ENCODE measurements at places on chromosomes 2 and 18. TPM values are rescaled to one million over a fixed set of nuclear protein-coding genes. Genes with fewer than 3 reads are reported as not detected.
A peak's percentile ranks its signal among the peaks of the same experiment; 100 is the strongest.

- H3K27ac ChIP-seq = no peak overlapping the region
- DNase-seq = no peak
- H3K27me3 ChIP-seq = no peaks in the 10 kb centered on the region
Observed at GRCh38 chr2:64485331-64485730, 31.4 kb downstream of the LGALSL start.

GRCh38 chr2:70089220-70089982, 2.1 kb downstream of the PCBP1 start:
- no peaks in the 10 kb centered on the region for H3K27me3 ChIP-seq
- peak overlapping the region; percentile 100 for H3K27ac ChIP-seq
- H3K36me3 ChIP-seq = no peaks in the 10 kb centered on the region
- peak; percentile 44 for DNase-seq
- H3K4me1 ChIP-seq = peaks cover 21% of the 10 kb centered on the region
- H3K4me3 ChIP-seq = peak overlapping the region; percentile 96

- no peaks in the 10 kb centered on the region for H3K4me1 ChIP-seq
- H3K27me3 ChIP-seq = no peaks in the 10 kb centered on the region
- no peak overlapping the region for H3K27ac ChIP-seq
- peak overlapping the region; percentile 58 for H3K4me3 ChIP-seq
Observed at GRCh38 chr2:636641-637405, 40.4 kb downstream of the TMEM18 start.

DNA sequence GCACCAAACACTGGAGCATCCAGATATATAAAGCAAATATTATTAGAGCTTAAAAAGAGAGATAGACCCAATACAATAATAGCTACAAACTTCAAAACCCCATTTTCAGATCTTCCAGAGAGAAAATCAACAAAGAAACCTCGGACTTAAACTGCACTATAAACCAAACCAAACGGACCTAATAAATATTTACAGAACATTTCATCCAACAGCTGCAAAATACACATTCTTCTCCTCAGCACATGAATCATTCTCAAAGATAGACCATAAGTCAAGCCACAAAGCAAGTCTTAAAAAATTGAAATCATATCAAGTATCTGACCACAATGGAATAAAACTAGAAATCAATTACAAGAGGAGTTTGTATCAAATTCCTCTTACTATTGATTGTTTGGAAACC, 140.2 kb upstream of the OTOS start:
- H3K27me3 ChIP-seq = no peaks in the 10 kb centered on the region
- no peak overlapping the region for H3K4me3 ChIP-seq
- H3K36me3 ChIP-seq = no peaks in the 10 kb centered on the region
- H3K4me1 ChIP-seq = peaks cover 10% of the 10 kb centered on the region
- DNase-seq = no peak
- H3K27ac ChIP-seq = no peak overlapping the region

- no peak overlapping the region for H3K4me3 ChIP-seq
- peaks cover 27% of the 10 kb centered on the region for H3K4me1 ChIP-seq
- no peaks in the 10 kb centered on the region for H3K36me3 ChIP-seq
- no peak for DNase-seq
- no peak overlapping the region for H3K27ac ChIP-seq
Observed at GRCh38 chr18:7919565-7919964, 352.4 kb downstream of the PTPRM start.

GRCh38 chr2:121501554-121501953, 29.1 kb upstream of the RNU4ATAC start:
- no peaks in the 10 kb centered on the region for H3K36me3 ChIP-seq
- no peaks in the 10 kb centered on the region for H3K27me3 ChIP-seq
- no peak overlapping the region for H3K4me3 ChIP-seq
- H3K27ac ChIP-seq = peak overlapping the region; percentile 63
- DNase-seq = no peak
- H3K4me1 ChIP-seq = peaks cover 63% of the 10 kb centered on the region

- no peaks in the 10 kb centered on the region for H3K36me3 ChIP-seq
- DNase-seq = no peak
- H3K4me1 ChIP-seq = no peaks in the 10 kb centered on the region
- H3K27me3 ChIP-seq = peaks cover 2% of the 10 kb centered on the region
- H3K27ac ChIP-seq = no peak overlapping the region
- H3K4me3 ChIP-seq = no peak overlapping the region
Observed at GRCh38 chr2:104434318-104434792, 419.6 kb upstream of the POU3F3 start.

- no peak overlapping the region for H3K27ac ChIP-seq
- no peak overlapping the region for H3K4me3 ChIP-seq
- DNase-seq = no peak
- no peaks in the 10 kb centered on the region for H3K4me1 ChIP-seq
- H3K27me3 ChIP-seq = no peaks in the 10 kb centered on the region
Observed at GRCh38 chr2:154443919-154444318, 254.6 kb upstream of the KCNJ3 start.

- H3K27ac ChIP-seq = no peak overlapping the region
- H3K36me3 ChIP-seq = no peaks in the 10 kb centered on the region
- DNase-seq = no peak
Observed at GRCh38 chr2:80363330-80363729, 58.8 kb upstream of the LRRTM1 start.

GRCh38 chr2:219178377-219179175, 501 bp downstream of the RETREG2 start:
- peak; percentile 56 for DNase-seq
- H3K4me1 ChIP-seq = peaks cover 31% of the 10 kb centered on the region
- H3K27ac ChIP-seq = peak overlapping the region; percentile 87
- peak overlapping the region; percentile 100 for H3K4me3 ChIP-seq

- H3K4me1 ChIP-seq = peaks cover 59% of the 10 kb centered on the region
- peak; percentile 21 for DNase-seq
- H3K27me3 ChIP-seq = no peaks in the 10 kb centered on the region
- H3K4me3 ChIP-seq = peak overlapping the region; percentile 88
- peak overlapping the region; percentile 97 for H3K27ac ChIP-seq
Observed at GRCh38 chr2:157874348-157874747, 1.8 kb downstream of the ACVR1 start.

GRCh38 chr2:113122364-113122763, 5.0 kb upstream of the IL1RN start:
- no peak overlapping the region for H3K27ac ChIP-seq
- H3K4me3 ChIP-seq = no peak overlapping the region
- H3K4me1 ChIP-seq = no peaks in the 10 kb centered on the region
- no peaks in the 10 kb centered on the region for H3K36me3 ChIP-seq

- H3K4me3 ChIP-seq = no peak overlapping the region
- no peaks in the 10 kb centered on the region for H3K36me3 ChIP-seq
- H3K4me1 ChIP-seq = no peaks in the 10 kb centered on the region
- H3K27me3 ChIP-seq = no peaks in the 10 kb centered on the region
Observed at GRCh38 chr2:187167491-187167890, 280.6 kb downstream of the CALCRL start.

DNA sequence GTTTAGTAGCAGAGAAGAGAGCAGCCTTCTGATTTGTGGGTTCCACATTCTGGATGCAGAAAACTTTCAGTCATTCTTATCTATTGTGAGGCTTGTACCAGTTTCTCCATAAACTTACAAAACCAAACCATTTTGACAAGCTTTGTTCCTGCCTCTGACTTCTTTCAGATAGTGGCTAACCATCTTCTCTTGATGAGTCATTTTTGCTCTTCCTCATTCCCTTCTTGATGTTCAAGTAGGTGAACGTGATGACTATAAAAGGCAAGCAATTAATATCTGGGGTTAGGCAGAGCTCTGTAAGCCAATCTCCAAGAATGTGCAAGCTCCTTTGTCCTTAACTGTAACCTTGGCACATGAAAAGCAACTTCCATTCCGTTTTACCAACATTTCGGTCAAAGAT, 2083.1 kb upstream of the PIK3C3 start:
- DNase-seq = no peak
- no peak overlapping the region for H3K27ac ChIP-seq
- H3K4me3 ChIP-seq = no peak overlapping the region
- no peaks in the 10 kb centered on the region for H3K36me3 ChIP-seq
- peaks cover 2% of the 10 kb centered on the region for H3K27me3 ChIP-seq

GRCh38 chr2:177712462-177712861, 319.9 kb downstream of the AGPS start:
- H3K27me3 ChIP-seq = no peaks in the 10 kb centered on the region
- no peak overlapping the region for H3K27ac ChIP-seq
- H3K4me1 ChIP-seq = no peaks in the 10 kb centered on the region
- DNase-seq = no peak

The TCF4 gene
- 36.8 TPM for total RNA-seq

The FSHR gene
- total RNA-seq = not detected

GRCh38 chr2:159617100-159617499, 752 bp upstream of the BAZ2B start:
- H3K36me3 ChIP-seq = no peaks in the 10 kb centered on the region
- H3K27me3 ChIP-seq = no peaks in the 10 kb centered on the region
- DNase-seq = no peak

DNA sequence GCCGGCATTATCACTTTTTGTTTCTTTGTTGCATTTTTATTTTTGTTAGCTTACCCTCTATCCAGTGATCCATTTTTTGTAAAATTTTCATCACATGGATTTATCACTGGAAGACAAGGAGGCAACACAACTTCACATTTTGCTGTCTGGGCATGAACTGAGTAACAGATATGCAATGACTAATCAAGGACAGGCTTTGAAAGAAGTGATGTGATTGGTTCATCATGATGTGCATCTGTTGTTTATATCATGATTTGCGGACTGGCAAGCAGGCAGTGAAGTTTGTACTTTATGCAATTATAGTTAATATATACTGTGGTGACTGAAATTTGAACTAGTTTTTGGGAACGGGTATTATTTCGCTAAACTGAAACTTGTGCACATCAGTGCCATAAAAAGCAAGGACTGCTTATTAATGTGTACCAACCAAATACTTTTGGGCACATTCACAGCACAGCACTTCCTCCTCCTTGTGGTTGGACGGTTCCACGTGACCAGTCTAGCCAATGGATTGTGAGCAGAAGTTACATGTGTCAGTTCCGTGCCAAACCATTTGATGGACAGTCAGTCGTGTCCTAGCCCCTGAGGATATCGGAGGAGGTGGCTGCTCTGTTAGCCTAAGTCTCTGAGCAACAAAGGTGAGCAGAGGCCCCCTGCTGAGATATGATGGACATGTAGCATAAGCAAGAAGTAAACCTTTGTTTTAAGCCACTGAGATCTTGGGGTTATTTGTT, 201.4 kb upstream of the SIX2 start:
- H3K4me1 ChIP-seq = no peaks in the 10 kb centered on the region
- DNase-seq = no peak
- no peaks in the 10 kb centered on the region for H3K27me3 ChIP-seq
- no peak overlapping the region for H3K4me3 ChIP-seq
- H3K27ac ChIP-seq = no peak overlapping the region

DNA sequence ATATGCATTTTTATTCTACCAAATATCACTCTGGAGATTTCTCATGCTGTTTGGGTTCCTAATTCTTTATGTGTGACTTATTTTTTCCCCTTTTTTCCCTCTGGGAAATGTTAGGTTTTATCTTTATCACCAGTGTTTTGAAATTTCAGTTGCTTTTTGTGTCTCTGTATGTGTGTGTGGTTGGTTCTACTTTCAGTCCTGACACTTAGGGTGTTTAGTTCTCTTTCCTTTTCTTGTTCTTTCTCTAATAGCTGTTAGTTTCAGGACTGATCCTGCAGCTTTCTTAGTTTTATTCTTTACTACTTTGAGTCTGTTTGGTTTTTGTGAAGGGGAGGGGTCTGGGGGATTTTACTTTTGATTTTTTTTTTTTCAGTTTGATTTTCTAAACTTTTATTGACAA, 23.1 kb downstream of the PPM1B start:
- H3K4me3 ChIP-seq = no peak overlapping the region
- H3K27ac ChIP-seq = no peak overlapping the region

The SP140L gene
- 3.7 TPM for total RNA-seq

The PSTPIP2 gene
- 18.8 TPM for total RNA-seq

DNA sequence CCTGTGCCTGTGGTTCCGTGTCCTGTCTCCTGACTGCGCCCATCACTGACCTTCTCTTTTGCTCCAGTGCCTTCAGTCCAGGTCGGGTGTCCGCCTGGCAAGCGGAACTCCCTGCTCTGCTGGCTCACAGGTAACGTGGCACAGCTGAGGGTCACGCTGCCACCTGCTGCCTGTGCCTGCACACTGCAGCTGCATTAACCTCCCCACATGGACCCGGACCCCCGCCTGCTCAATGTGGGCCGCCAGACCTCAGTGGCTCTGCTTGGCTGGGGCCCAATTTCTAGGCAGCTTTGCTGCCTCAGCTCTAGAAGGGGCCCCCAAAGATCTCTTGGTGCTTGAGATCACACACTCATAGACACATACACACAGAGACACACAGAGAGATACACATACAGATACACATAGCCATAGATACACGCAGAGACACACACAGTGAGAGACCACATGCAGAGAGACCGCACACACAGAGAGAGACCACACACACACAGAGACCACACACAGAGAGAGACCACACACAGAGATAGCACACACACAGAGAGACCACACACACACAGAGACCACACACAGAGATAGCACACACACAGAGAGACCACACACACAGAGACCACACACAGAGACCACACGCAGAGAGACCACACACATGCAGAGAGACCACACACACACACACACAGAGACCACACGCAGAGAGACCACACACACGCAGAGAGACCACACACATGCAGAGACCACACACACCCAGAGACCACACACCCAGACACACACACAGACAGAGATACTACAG, 14.9 kb upstream of the CNNM3 start:
- H3K4me3 ChIP-seq = no peak overlapping the region
- H3K27me3 ChIP-seq = no peaks in the 10 kb centered on the region
- DNase-seq = peak; percentile 92
- peak overlapping the region; percentile 80 for H3K27ac ChIP-seq

The TMEM127 gene
- total RNA-seq = 33.0 TPM

GRCh38 chr2:53460347-53460746, 307.3 kb upstream of the CHAC2 start:
- no peak for DNase-seq
- H3K27me3 ChIP-seq = no peaks in the 10 kb centered on the region
- no peak overlapping the region for H3K4me3 ChIP-seq
- no peaks in the 10 kb centered on the region for H3K36me3 ChIP-seq

- H3K4me3 ChIP-seq = no peak overlapping the region
- DNase-seq = no peak
- no peaks in the 10 kb centered on the region for H3K4me1 ChIP-seq
- H3K27me3 ChIP-seq = no peaks in the 10 kb centered on the region
- no peaks in the 10 kb centered on the region for H3K36me3 ChIP-seq
- H3K27ac ChIP-seq = no peak overlapping the region
Observed at GRCh38 chr2:96091141-96091710, 25.1 kb downstream of the ADRA2B start.

DNA sequence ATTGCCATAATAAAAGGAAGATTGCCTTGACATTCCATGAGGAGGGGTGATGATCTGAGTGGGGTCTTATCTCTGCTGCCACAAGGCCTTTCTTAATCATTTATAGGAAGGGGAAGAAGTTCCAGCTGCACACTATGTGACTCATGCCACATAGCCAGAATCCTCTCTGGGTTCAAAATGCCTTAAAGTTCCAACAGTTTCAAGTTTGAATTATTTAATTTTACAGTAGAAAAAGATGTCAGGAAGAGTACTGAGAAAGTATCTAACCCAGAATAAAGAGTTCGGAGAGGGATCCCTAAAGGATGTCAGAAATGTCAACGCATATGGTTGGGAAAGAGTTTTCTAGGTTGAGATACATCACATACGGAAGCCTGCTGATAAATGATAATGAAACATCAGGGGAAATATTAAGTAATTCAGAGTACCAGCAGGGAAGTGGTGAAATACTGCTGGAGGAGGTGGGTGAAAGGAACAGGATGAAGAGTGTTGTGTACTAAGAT, 999.9 kb downstream of the TSN start:
- no peaks in the 10 kb centered on the region for H3K4me1 ChIP-seq
- H3K27me3 ChIP-seq = no peaks in the 10 kb centered on the region
- H3K4me3 ChIP-seq = no peak overlapping the region
- H3K36me3 ChIP-seq = no peaks in the 10 kb centered on the region
- no peak for DNase-seq
- H3K27ac ChIP-seq = no peak overlapping the region
